ENCODE measurements at places on chromosomes 6 and 20.

DNA sequence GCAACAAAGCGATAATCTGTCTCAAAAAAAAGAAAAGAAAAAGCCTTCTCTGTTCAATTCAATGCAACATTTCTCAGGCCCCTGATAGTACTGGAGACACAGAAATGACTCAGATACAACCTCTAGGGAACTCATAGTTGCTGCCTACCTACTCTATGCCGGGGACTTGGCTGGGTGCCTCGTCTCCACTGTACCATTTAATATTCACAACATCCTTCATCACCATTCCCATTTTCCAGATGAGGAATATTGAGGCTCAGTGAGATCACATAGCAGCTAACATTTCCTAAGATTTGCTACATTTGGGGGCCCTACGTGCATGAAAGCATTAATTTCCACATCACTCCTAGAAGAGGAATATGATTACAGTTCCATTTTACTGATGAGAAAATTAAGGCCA, 7.5 kb downstream of the NOL4L start:
- no peak for DNase-seq

DNA sequence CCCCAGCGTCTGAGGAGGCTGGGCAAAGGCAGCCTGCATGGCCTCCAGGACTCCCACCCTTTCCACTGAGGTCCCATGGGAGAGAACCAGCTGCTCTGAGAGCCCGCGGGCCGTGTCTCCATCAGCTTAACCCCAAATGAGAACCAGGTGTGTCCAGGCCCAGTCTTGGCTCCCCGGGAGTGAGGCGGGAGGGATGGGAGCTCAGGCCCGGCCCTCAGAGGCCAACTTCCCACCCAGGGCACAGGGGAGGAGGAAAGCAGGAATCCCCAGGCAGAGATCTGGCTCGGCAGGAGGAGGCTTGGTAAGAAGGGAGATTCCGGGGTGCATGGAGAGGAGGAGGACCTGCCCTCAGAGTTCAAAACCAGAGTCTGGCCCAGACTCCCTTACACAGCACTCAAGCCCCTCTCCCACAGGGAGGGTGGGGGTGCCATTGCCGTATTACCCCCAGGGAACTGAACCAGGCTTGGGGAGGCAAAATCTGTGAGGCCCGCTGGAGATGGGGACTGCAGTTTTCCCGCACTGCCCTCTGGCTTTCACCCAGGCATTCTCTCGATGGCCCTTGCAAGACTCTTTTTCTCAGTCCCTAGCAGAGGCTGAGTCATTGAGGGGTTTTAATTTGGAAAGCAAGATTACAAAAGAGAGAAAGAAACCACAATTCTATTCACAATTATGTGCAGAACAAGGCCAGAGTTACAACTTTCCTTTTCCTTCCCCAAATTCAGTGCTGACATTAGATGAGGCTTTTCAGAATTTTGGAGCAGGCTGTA, 17.1 kb downstream of the FOXF2 start:
- peak; percentile 82 for DNase-seq

GRCh38 chr20:61805365-61805764, 260.3 kb downstream of the TAF4 start:
- DNase-seq, result no peak

GRCh38 chr6:80517525-80517924, 411.1 kb downstream of the BCKDHB start:
- DNase-seq, result no peak

GRCh38 chr6:40968620-40969164, 70.3 kb downstream of the UNC5CL start:
- DNase-seq, result no peak

- no peak for DNase-seq
Measured at GRCh38 chr6:155121699-155122098, 126.6 kb downstream of the TIAM2 start.

GRCh38 chr20:62563561-62563960, 78.7 kb upstream of the SLCO4A1 start:
- no peak for DNase-seq

GRCh38 chr20:36340593-36340990, 34.5 kb downstream of the DLGAP4 start:
- DNase-seq, result no peak

DNA sequence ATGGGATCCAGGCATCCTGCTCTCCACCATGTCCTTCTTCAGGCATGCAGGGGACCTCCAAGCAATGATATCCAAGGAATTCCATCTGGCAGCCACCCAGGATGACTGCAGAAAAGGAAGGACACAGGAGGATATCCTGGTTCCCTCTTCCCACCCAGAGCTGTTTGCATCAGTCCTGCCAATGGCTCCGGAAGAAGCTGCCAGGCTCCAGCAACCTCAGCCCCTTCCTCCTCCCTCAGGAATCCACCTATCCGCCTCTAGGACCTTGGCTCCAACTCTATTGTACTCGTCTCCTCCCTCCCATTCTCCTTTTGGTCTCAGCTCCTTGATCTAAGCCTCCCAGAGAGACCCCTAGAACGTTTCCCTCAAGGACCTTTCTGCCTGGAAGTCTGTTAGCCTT, 733 bp upstream of the PSORS1C2 start:
- no peak for DNase-seq

- DNase-seq, result no peak
Measured at GRCh38 chr6:44933108-44933507, 395.0 kb upstream of the RUNX2 start.

- no peak for DNase-seq
Measured at GRCh38 chr20:46870041-46870440, 24.6 kb upstream of the EYA2 start.

DNA sequence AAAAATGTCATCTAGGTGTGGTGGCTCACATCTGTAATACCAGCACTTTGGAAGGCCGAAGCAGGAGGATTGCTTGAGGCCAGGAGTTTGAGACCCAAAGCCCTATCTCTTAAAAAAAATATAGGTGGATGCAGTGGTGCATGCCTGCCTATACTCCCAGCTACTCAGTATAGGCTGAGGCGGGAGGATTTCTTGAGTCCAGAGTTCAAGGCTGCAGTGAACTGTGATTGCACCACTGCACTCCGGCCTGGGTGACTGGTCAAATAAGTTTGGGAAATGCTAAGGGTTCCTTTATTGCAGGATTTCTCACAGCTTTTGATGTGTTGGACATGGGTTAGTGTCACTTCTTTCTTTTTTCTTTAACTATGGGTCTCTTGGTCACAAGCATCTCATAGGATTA, 261.3 kb downstream of the PLCB1 start:
- no peak for DNase-seq

DNA sequence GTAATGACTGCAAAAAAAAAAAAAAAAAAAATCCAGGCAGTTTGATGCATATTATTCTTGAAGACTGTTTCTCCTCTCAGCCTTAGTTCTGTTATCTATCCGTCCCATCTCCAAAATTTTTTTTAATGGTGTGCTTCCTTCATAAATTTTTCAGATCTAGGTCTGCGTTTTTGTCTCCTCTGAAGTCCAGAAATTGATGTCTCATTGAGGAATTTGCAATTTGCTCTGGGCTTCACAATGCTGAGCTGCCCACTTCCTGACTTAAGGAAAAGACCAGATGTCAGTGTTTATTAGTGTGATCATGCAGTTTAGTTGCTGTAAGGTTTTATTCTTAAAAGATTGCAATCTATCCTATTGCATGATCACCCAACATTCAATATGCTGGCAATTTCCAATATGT, 297.6 kb downstream of the ZNF217 start:
- no peak for DNase-seq

DNA sequence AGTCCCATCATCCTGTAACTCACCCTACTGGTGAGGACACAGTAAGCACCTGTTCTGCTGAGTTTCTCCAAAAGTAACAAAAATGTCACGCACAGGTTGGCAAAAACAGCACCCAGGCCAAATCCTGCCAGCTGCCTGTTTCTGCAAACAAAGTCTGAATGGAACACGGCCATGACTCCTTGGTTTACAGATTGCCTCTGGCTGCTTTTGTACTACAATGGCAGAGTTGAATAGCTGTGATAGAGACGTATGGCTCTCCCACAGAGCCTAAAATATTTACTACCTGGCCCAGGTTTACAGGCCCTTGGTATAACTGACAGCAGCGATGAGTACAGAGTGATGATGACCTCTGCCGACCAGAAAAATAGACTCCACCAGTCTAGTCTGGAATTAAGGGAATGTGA, 52.6 kb downstream of the CNKSR3 start:
- no peak for DNase-seq

- no peak for DNase-seq
Measured at GRCh38 chr6:147117580-147117979, 86.6 kb upstream of the STXBP5 start.

- no peak for DNase-seq
Measured at GRCh38 chr20:25864326-25864962, 167.8 kb upstream of the ZNF337 start.

GRCh38 chr6:134452906-134453305, 135.0 kb upstream of the SGK1 start:
- DNase-seq, result no peak

DNA sequence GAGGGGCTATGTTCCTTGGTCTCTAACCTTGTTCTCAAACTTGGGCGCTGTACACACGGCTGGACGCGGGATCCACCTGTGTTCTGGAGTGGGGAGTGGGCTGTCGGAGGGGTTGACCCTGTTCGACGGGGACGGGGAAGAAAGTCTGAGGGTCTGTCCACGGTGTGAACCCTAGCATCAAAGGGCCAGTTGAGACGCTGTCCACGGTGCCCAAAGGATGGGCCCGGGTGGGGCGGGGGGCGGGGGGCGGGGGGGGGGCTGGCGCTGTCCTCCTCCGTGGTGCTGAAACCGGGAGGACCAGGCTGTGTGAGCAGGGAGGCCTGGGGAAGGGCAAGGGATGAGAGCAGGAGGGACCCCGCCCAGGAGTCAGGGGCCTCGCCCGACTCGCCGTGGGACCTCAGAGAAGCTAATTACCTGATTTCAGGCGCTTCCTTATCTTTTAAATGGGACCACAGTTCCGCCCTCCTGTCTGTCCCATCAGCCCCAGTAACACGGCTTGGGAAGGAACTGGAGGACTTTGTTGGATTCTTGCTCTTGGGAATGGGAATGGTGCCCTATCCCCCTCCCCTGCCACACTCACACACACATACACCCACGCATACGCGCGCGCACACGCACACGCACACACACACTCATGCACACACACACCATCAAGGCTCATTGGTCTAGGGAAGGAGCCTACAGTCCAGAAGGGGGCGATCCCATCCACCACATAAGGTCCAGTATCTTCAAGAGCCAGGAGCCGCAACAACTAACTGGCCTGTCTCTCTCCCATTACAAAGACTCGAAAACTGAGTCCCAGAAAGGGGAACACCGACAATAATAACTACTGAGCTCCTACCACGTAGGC, 1.0 kb upstream of the VSTM2L start:
- peak; percentile 31 for DNase-seq

GRCh38 chr6:11900662-11901598, 111.2 kb upstream of the HIVEP1 start:
- no peak for DNase-seq

DNA sequence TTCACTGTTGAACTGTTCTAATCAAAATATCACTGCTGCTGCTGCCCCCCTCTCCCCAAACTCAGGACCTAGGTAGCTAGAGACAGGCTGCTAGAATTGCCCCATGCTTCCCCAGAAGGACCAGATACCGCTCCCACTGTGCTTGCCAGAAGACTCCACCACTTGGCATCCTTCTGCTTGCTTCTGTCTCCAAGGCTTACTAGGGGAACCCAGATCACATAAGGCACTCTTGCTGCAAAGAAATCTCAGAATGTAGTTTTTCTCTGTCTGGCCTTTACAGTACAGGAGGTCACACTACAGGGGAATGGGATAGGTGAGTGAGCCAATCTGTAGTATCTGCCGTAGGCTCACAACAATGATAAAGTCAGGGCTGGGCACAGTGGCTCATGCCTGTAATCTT, 21.5 kb upstream of the SLC9A8 start:
- no peak for DNase-seq

GRCh38 chr6:90538278-90539046, 48.4 kb downstream of the MAP3K7 start:
- peak; percentile 0 for DNase-seq

DNA sequence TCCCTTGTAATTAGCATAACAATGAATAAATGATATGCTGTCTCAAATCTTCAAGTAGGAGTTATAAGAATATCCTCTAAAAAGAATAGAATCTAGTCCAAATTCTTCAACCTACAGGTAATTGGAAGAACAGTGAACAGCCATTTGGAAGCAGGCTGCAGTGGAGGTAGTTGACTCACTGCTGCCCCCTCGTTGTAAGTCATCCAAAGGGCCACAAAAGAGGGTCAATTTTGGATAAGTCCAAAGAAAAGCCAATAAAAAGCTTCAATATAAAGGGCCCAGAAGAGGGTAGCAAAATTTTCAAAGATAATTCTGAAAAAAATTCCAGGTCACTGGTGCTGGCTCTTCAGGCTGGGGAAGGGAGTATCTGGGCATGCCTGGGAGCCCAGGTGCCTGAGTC, 60.8 kb upstream of the SSTR4 start:
- no peak for DNase-seq

DNA sequence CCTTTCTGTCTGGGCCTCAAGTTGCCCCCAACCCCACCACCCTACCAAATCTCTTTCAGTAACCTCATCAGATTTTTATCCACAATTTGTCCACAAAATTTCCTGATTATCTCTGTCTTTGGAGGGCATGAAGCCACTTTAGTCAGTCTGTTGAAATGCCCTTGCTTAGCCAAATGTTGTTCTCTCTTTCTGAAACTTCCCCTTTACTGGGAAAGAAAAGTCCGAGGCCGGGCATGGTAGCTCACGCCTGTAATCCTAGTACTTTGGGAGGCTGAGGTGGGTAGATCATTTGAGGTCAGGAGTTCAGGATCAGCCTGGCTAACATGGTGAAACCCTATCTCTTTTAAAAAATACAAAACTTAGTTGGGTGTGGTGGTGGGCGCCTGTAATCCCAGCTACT, 33.8 kb downstream of the TOMM6 start:
- no peak for DNase-seq

DNA sequence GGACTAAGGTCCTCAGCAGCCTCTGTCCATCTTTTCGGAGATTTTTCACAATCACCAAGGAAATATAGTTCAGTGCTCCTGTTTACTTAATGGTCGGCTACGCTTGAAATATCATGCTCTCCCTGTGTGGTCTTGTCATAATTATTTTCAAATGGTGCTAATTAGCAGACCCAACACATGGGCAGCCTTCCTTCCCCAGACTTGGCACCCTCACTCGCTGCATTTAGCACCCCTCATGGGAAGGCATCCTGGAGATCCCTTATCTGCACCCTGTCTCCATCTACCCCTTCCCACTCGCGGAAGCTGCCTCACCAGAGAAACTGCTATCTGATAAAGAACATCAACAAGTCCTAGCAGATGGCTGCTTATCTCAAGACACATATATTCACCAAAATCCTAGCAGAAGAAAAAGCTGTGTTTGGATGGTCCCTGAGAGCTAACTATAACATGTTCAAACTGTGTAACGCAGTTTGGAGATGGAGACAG, 131.0 kb upstream of the ESR1 start:
- no peak for DNase-seq

DNA sequence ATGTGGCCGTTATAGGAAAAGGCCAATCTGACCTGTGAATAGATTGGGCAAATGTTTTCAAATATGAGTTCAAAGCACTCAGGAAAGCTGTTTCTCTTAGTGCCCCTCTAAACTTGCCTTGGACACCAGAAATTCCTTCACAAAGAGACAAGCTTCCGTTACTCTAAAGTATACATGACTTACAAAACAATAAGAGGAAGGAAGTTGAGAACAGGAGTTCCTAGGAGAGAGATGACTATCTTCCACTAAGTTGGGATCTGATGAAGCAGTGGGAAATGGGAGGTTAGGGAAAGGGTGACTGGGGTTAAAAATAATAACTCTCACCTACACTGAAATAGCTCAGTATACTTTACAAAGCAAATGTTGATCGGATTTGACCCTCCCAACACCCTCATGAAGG, 50.0 kb downstream of the ISM1 start:
- DNase-seq, result no peak

GRCh38 chr6:33808641-33809180, 4.9 kb upstream of the MLN start:
- DNase-seq, result no peak

- DNase-seq, result no peak
Measured at GRCh38 chr6:21738180-21739094, 144.9 kb downstream of the SOX4 start.

All from AG09319 (cell line).